ENCODE measurements at places on chromosomes 1 and 21.
A peak's percentile ranks its signal among the peaks of the same experiment; 100 is the strongest.

DNA sequence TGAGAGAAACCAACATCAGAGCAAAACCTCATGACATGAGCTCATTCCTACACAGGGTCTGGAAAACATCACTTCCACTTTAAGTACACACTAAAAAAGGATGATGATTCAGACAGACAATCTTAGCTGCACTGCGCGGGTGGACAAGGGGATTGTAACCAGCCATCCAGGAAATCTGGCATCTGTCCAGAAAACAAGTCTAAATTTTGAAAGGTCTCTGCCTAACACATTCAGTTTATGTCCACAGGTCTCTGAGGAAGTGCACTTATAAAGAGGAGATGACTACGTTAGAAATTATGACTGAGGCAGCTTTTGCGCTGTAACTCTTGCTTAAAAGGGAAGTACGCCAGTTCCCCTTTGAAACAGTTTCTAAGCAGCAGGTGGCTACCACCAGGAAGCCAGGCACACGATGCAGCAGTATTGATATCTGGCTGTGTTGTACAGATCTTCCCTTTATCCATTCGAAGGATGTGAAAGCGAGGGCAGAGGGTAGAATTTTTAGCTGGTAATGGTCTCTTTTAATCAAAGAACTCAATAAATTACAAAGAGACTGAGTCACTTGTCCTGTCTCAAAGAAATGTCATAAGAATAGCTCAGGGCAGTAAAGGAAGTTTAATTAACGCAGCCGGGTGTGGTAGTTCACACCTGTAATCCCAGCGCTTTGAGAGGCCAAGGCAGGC, 128.0 kb downstream of the SETD4 start:
- DNase-seq, result peak; percentile 37

GRCh38 chr1:169207797-169208520, 101.5 kb downstream of the ATP1B1 start:
- DNase-seq, result no peak

GRCh38 chr1:93679546-93679945, 2.1 kb downstream of the BCAR3 start:
- DNase-seq, result no peak

- DNase-seq, result no peak
These were observed 291.2 kb downstream of the PTPRC start for GRCh38 chr1:198929961-198930599.

DNA sequence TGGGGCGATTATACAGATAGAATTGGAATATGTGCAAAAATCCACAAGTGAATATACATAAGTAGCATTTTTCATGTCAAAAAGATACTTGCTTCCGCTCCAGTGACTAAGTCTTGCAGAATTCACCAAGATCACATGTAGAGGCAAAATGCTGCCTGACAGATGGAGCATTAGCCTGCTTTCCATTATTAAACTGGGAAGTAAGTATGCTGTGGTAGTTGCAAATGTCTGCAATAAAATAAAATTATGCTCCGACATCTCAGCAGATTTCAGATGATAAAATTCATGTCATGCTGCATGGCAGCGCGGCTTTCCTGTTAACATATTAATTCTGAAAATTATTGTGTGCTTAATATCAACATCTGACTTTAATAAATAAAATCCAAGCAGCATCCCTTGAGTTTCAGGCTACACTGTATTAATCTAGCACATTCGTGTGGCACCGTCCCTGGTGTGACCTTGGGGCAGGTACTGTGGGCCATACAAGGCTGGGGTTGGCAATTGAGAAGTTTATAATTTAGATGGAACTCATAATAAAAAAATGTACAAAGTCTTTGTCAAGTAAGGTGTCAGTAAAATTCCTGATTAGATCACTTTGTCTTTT, 366.4 kb upstream of the ZP4 start:
- no peak for DNase-seq

GRCh38 chr1:70930062-70930461, 117.6 kb downstream of the PTGER3 start:
- no peak for DNase-seq

DNA sequence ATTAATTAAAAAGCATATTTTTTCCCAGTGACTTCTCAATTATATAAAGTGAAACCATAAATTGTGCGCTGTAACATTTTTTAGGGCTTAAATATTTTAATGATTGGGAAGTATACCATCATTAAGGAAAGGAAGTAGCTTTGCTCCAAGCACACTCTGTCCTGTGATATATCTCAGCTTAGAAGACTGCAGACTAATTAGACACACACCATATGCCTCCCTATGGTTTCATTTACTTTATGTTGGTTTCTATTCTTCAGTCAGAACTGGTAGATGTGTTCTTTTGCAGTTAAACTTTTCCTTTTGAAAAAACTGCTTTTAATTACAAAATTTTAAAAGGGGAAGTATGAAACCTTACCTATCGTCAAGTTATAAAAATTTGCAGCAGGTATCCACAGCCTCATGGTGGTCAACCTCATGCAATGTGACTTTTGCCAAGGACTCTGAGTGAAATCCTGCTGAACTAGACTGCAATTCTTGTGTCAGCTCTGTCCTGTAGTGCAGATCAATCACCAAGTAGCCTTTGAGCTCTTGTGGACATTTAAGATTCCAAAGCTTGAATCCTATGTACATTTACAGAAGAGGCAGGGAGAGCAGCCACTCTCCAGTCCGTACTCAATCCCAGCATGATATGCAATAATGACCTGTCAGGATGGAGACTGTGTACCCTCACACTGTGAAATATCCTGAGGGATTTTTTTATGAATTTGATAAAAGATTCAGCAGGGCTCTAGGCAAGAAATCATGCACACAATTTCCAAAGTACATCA, 149.1 kb downstream of the AMY1C start:
- no peak for DNase-seq

DNA sequence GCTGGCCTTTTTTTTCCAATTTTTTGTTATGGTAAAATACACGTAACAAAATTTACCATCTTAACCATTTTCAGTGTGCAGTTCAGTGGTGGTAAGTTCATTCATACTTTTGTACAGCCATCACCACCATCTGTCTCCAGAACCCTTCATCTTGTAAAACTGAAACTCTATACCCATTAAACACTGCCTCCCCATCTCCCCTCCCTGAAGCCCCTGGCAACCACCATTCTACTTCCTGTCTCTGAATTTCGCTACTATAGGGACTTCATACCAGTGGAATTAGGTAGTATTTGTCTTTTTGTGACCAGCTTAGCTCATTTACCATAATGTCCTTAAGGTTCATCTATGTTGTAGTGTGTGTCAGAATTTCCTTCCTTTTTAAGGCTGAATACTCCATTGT, 8.7 kb downstream of the PKNOX1 start:
- DNase-seq, result no peak

DNA sequence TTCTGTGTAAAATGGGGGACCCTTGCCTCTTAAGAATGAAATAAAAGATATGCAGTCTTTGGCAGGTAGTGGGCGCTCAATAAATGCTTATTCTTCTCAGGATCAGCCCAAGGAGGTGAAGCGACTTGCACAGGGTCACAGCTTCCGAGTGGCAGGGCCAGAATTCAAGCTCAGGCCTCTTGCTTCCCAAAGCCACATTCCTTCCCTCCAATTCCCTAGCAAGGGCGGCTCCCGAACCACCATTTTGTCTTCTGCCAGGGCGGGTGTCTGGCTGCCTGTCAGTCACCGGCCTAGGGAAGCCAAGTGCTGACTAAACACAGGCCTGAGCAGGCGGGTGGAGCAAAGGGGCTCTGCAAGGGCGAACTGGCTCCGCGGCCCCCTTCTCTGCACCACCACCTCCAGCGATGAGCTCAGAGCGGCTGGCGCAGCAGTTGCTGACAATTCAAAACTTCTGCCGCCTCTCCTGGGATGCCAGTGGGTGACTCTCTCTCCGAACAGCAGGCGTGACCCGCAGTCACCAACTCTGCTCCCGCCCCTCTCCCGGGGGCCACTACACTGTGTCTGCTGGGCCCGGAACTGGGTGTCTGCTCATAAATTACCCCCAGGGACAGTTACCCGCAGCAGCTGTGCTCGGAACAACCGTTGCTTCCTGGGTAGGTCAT, 10.8 kb downstream of the GPR3 start:
- DNase-seq, result peak; percentile 60

DNA sequence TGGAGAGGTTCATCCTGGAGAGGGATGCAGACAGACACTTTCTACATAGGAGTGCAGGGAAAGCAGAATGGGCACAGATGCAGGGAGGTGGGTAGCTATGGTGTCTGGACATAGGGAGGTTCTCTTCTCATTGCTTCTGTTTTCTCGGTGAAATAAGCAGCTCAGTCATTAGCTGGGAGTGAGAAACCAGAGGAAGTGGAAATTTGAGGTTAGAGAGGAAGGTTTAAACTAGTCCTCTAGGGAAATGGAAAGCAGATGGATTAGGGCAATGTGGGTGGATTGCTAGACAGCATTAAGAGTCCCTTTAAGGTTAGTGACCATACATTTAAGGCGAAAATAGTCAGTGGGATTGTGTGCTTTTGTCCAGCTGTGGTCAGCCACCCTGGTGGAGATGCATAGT, 39.6 kb downstream of the MPZL1 start:
- DNase-seq, result no peak

DNA sequence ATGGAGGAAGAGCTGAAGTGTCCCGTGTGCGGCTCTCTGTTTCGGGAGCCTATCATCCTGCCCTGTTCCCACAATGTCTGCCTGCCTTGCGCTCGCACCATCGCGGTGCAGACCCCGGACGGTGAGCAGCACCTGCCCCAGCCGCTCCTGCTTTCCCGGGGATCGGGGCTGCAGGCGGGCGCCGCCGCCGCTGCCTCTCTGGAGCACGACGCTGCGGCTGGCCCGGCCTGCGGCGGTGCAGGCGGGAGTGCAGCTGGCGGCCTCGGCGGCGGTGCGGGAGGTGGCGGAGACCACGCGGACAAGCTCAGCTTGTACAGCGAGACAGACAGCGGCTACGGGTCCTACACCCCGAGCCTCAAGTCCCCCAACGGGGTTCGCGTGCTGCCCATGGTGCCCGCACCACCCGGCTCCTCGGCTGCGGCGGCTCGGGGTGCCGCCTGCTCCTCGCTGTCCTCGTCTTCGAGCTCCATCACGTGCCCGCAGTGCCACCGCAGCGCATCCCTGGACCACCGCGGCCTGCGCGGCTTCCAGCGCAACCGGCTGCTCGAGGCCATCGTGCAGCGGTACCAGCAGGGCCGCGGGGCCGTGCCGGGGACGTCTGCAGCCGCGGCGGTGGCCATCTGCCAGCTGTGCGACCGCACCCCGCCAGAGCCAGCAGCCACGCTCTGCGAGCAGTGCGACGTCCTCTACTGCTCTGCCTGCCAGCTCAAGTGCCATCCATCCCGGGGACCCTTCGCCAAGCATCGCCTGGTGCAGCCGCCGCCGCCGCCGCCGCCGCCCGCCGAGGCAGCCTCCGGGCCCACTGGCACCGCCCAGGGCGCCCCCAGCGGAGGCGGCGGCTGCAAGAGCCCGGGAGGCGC, 1.3 kb downstream of the TRIM67 start:
- peak; percentile 10 for DNase-seq

DNA sequence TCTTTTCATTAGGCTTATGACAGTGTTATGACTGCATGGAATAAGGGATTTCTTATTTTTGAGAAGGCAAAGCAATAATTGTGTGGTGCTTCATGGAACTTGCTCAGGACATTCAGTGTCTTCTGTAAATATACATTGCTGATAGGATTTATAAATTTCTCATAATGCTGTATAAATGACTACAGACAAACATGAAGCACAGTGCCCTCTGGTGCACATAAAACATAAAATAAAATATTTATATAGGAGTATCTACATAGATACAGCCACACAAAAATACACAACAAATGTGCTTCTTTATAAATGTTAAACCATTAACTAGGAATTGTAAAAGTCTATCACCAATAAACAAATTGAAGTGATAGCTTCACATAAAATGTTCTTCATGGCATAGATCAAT, 24.1 kb downstream of the BRINP3 start:
- DNase-seq, result no peak

- no peak for DNase-seq
These were observed 21.8 kb upstream of the ERRFI1 start for GRCh38 chr1:8047686-8048445.

DNA sequence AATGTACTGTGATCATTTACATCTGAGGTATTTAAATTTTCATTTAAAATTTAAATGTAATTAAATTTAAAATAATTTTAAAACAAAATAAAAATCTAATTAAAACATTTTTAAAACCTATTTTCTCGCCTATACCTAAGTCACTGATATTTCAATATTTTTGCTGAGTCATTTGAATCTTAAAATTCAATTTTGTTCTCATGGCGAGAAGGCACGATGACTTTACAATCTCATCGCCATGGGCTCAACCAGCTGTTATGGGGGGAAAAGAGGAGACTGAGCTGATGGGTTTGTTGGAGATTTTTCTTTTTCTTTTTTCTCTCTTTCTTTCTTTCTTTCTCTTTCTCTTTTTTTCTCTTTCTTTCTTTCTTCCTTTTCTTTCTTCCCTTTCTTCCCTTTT, 89.3 kb downstream of the PRDM16 start:
- DNase-seq, result no peak

GRCh38 chr1:37442644-37443043, 31.7 kb upstream of the ZC3H12A start:
- no peak for DNase-seq

DNA sequence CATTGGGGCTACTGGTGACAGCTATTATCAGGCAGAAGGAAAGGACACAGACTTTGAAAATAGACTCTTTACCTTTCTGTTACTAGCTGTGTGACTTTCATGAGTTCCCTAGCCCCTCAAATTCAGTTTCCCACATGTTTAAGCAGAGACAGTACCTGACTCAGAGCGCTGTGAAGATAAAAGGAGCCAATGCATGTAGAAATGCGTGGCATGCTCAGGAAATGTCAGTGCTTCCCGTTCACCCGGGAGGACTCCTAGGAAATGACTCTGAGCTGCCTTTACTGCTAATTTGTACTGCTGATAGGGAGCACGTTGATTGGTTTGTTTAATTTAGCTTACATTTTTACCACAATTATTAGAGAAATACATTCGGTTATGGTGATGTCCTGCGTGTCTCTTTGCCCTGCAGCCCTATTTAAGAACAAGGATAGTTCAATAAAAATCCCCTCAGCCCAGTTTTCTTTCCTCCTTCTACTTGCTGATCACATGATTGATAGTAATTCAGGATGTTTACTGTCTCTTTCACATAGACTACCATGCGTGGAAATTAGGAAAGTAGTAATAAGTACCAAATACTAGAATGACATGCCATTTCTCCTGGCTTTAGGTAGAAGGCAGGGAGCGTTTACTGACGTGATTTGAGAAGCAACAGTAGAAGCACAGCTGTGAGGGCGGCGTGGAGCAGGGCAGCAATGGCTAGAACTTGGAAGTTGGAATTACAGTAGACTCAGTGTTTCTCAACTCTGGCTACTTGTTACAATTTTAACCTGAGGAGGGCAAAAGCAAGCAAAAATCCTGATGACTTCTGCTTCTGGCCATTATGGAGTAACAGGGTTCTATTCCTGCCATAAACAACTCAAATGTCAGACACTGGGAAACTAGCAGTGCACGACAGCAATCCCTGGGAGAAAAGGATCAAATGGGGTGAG, 15.9 kb downstream of the PDIK1L start:
- DNase-seq, result no peak

DNA sequence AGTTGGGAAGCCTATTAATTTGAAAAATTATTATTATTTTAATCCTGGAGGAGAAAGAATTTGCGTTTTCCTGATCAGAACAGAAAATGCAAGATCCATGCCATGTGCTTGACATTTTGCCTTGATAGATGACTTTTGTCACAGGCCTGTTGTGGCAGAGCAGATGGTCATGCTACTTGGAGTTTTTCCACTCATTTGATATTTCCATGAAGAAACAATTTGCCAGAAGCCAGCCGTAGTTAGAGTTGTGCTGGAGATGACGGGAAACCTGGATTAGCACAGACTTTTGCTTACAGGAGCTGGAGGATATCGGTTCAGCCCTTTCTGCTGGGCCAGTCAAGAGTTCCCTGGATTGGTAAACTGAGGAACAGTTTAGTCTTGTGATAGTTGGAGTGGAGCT, 3.2 kb downstream of the RCAN3 start:
- DNase-seq, result no peak
